ENCODE measurements at places on chromosomes 1 and 21.
A peak's percentile ranks its signal among the peaks of the same experiment; 100 is the strongest.

- DNase-seq: no peak
These were observed 2.6 kb downstream of the SUMO3 start for GRCh38 chr21:44815225-44815624.

- no peak for DNase-seq
These were observed 43.0 kb upstream of the CRNN start for GRCh38 chr1:152457071-152457470.

- DNase-seq: peak; percentile 84
These were observed 280.5 kb upstream of the CAMK1G start for GRCh38 chr1:209302779-209303568.

- DNase-seq: no peak
These were observed 542.6 kb downstream of the ADGRL2 start for GRCh38 chr1:82343381-82343780.

GRCh38 chr1:79042117-79042516 lies 35.6 kb upstream of the ADGRL4 start:
- no peak for DNase-seq

- no peak for DNase-seq
These were observed 14.4 kb upstream of the ZNF362 start for GRCh38 chr1:33241866-33242265.

DNA sequence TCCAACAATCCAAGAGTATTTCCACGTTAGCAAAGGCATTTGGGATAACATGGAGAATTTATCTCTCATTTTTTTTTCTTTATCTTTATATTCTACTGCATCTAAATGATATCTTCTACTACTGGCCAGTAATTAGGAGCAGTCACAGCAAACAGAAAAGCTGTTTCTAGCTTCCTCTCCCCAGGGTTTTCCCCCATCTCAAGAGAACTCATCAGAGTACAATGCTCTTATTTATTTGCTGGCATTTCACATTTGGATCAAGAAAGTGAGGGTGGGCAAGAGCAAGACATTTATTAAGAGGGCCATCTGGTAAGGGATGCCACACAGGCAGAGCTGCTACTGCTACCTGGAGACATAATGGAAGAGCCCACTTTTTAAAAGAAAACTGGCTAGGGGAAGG lies 368.2 kb downstream of the USH2A start:
- no peak for DNase-seq

- no peak for DNase-seq
These were observed 420.1 kb downstream of the DISC1 start for GRCh38 chr1:232046451-232047306.

DNA sequence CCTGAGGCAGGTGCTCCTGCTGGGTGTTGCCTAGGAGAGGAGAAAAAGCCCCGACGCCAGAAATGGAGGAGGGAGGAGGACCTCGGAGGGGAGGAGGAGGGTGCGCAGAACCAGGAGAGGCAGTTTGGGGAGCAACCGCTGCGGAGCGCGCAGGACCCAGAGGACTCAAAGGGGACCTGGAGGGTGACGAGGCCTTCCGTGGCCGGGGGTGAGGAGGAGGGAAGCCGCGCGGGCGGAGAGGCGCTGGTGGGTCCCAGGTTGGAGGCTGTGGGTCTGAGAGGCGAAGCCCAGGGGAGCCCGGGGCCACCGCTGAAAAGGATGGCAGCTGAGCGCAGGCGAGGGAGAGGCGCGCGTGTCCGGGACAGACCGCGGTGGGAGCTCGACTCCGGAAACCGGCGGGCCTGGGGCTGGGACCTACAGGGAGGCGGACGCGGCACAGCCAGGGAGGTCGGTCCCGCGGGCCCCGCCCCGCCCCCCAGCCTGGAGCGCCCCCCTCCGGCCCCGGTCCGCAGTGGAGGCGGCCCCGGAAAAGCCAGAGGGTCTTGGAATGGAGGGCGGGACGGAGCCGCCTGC lies 15.1 kb downstream of the RNF223 start:
- no peak for DNase-seq

GRCh38 chr1:224292419-224292818 lies 37.6 kb downstream of the NVL start:
- DNase-seq: no peak

DNA sequence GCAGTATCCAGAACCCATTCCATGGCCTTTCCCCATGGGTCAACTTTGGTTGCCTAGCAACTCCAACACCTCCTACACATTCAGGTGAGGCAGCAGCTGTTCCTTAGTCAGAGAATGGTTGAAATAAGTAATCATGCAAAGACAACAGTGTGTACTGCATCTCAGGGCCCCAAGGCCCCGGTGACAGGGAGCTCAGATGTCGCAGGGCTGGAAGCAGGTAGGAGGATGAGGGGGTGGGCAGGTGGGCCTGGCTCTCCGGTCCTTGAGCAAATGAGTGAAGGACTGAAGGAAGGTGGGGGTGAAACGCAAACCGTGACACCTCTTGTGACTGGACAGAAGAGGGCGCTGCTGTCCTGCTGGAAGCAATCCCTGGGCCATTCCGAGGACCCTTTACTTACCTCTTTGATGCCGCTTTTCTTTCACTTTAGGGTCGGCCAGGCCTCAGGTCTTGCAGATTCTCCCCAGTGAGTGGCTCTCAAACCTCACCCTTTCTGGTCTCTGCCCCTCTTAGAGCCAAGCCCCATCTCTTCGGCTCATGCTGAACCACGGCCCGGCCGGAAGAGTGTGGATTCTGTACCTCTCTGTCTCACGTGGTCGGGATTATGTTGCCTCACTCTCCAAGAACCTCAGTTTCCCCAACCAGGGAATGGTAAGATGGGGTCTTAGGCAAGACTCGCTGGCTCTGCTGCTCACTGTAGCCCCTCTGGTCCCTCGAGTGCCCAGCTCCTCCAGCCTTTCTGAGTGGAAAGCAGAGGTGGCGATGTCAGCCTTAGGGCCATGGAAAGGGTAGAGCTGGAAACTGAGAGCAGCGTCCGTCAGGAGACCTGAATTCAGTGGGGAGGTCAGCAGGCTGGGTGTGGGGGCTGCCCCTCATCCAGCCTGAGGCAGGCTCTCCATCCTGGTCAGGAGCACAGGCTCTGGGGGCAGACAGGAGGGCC lies 5.6 kb upstream of the KCNA10 start:
- peak; percentile 38 for DNase-seq

DNA sequence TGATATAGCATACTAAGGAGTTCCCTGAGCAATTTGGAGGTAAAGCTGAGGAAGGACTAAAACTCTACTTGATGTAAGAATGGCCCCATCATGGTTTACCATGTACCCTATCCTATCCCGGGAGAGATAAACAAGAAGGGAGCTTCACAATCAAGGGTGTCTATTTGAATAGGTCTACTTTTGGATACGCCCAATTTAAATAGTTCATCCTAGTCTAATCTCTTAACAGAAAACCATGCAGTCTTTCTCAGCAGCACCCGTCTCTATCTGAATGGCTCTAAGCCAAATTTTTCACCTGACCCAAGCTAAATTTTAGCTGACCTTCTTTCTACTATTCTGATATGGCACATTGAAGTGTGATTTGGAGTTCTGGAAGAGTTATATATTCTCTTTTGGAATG lies 122.0 kb downstream of the TNNI3K start:
- DNase-seq: no peak

GRCh38 chr21:38361324-38361723 lies 104.5 kb downstream of the KCNJ15 start:
- DNase-seq: no peak

- no peak for DNase-seq
These were observed 4.5 kb upstream of the TRIM67 start for GRCh38 chr1:231157311-231157710.

- DNase-seq: no peak
These were observed 102.0 kb upstream of the VANGL1 start for GRCh38 chr1:115539736-115540135.

DNA sequence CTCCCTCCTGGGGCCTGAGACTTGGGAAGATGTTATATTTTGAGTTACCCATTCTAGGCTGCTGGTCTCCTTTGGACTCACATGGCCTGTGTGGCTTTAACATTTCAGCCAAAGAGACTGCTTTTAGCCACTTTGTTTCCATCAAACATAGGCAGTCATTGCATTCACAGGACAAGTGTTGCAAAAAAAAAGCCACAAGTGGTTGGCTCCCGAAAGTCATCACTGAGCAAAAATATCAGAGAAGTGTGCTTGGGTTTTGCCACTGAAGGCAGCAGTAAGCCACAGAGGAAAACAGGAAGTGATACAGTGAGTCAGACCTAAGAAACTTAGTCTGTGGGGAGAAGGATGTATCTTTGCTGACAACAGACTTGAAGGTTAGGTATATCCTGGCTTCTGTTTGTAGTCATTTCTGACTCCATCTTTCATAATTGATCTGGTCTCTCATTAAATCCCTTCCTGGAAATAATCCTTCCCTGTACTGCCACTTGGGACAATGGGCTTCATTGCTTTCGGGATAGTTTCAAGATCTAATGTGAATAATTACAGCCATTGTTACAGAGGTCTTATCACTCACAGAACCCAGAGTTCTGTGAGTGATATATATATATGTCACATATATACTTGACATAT lies 80.9 kb downstream of the COLGALT2 start:
- DNase-seq: no peak

DNA sequence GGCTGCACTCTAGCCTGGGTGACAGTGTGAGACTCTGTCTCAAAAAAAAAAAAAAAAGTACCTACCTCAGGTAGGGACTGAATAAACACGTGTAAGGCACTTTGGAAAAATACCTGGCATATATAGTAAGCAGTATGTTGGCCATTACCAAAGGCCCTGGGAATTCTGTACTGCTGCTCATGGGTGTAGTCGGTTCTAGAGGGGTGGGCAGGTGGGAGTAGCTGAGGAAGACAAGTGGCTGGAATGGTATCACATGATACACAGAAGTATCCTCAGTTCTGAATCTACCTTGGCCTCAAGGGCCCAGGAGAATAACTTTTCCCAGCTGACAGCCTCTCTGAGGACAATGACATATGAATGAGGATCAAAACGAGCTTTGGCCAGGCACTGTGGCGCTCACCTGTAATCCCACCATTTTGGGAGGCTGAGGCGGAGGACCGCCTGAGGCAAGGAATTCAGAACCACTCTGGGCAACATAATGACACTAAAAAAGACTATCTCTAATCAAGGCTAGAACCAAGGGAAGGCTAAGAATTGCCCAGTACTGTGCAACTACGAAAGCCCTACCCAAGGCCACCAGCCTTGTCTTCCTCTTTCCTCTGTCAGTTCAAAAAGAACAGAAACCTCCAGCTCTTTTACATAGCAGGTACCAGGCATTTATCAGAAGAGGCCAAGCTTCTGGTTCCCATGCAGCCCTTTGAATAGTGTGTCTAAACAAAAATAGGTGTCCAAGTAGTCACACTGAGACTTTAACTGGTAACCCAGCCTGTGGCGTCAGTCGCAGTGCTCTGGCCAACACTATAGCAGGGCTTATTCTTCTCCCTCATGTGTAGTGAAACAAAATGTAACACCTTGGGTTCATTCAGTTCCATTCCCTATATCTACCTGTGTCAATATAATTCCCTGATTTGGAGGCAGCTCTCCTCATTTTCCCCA lies 10.2 kb downstream of the MMACHC start:
- no peak for DNase-seq

- peak; percentile 71 for DNase-seq
These were observed 100.8 kb upstream of the SLC45A1 start for GRCh38 chr1:8217011-8217711.

GRCh38 chr21:28959367-28960099 lies 33.1 kb downstream of the LTN1 start:
- DNase-seq: no peak

DNA sequence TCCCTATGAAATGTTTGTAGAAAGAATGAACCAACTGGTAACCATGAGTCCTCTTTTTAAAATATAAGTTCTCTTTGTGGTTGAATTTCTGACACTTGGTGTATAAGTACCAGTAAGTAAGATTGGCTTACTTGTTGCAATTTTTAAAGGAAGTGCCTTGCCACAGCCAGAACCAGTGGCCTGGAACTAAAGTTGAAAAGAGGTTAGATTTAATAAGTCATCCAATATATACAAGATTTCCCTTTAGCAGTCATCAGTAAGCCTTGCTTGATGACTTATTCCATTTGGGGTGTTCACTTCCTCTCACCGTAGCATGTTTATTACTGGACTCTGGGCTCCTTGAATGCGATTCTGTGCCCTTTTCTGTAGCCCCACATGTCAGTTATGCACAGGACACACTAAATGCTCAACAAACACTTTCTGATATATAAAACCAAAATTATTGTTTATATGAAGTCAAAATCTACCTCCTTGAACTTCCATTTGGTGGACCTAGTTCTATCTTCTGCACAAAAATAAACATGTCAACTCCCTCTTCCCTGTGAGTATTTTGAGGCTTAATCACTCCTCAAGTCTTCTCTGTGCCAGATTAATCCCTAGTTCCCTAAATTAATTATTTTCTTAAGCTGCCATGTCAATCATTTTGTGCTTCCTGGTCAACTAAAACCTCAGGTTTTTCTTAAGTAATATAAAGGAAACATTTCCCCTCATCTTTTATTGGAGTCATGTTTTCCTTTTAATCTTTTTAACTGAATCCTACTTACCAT lies 218.1 kb downstream of the ST6GALNAC3 start:
- DNase-seq: no peak

DNA sequence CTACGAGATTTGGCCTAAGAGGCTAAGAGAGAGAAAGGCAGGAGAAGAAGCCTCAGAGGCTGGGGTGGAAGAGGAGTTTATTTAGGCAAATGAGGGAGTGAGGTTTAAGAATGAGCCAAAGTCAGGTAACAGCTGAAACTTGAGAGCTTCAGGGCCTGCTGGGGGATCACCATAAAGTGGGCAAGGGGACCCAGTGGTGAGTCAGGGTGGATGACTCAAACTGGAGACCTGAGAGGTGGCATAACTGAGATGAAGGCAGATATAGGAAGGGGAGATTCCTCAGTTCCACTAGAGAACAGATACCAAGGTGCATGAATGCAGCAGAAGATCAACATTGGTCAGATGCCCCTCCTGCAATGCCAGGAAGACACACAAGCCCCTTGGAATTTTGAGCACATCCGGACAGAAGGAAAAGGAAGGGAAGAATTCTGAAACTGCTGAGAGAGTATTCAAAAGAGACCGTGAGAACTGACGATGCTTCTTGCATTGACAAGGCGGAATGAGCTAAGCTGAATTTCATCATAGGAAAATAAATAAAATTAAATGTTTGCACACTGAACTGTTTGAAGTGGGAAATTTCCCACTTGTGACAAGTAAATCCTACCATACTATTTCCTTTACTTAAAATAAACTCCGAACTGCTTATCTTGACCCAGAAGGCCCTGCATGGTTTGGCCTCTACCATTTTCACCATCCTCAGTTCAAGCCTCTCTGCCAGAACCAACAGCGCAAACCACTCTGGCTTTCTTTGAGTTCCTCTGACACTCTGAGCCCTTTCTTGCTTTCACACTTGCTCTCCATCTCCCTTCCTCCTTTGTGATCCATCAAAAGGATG lies 94.1 kb downstream of the NMNAT2 start:
- DNase-seq: no peak

DNA sequence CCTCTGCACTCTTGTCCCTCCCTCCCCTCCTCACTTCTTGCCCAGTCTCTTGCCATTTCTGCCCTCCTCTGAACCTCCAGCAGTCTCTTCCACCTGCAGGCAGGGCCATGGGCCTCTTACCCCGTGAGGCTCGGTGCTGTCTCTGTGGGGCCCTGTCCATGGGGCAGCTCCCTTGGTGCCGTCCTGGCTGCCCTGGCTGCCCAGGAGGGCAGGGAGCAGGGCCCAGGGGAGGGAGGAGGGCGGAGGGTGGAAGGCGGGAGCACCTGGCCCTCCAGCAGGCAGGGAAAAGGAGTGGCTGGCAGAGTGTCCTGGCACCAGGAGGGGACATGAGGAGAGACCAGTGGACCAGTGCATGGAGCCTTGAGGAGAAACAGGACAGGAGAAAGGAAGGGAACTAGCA lies at the start of gene RORC:
RORC (minus strand) TSS at position 198 of the 400 bp plus-strand sequence; CDS start at position 160, 38 bp downstream.
- no peak for DNase-seq

GRCh38 chr1:19552291-19553010 lies 67.1 kb upstream of the CAPZB start:
- no peak for DNase-seq
